ENCODE measurements at places on chromosomes 12 and 14.

DNA sequence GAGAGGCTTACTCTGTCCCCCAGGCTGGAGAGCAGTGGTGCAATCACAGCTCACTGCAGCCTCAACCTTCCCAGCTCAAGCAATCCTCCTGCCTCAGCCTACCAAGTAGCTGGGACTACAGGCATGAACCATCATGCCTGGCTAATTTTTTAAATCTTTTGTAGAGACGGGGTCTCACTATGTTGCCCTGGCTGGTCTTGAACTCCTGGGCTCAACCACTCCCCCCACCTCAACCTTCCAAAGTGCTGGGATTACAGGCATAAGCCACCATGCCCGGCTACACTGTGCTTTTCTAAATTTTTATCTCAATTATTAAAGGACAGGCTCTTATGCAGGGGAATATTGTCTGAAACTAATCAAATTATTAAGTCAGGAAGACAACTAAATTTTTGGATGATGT lies 44.6 kb downstream of the EML1 start:
- DNase-seq = no peak

DNA sequence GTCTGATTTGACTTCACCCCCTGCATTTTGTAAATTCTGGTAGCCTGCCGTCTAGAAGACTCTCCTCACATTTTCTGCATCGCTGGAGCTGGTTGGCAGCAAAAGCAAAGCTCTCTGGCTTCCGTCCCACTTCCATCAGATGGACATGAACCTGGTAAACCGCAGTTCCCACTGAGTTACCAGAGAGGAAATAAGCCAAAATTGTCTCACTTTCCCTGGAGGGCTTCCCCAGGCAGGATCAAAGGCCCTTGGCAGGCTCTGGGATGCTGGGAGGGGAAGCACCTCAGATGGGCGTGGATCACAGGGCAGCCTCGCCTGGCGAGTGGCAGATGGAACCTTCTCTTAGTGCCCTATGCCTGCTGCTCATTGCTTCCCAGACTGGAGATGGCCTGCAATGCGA lies 243.5 kb downstream of the TMEM132C start:
- no peak for DNase-seq

- DNase-seq = peak; percentile 34
These were observed 415.4 kb upstream of the CCDC196 start for GRCh38 chr14:66070542-66071319.

GRCh38 chr14:46147452-46147851 lies 504.1 kb downstream of the RPL10L start:
- DNase-seq = no peak

DNA sequence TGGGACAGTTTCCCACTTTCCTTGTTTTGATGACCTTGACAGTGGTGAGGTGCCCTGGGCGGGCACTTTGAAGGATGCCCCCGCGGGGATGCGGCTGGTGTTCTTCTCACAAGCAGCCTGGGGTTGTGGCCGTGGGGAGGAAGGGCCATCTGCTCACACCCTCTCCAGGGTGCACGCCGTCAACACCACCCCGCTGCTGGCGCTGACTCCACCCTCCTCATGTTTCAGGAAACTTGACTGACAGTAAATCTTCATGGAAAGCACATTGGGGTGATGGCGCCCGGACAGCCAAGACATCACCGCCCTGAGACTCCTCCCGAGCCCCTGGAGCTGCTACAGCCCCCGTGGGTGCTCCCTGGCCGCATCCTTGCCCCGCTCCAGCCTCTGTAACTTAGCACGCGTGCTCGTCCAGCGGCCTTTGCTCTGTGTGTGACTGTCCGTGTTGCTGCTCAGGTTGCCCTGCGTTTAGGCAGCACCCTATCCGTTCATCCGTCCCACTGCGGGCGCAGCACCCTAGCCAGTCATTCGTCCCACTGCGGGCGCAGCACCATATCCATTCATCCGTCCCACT lies 150.2 kb upstream of the C14orf180 start:
- no peak for DNase-seq

GRCh38 chr12:108173160-108173559 lies 44.1 kb downstream of the WSCD2 start:
- no peak for DNase-seq

GRCh38 chr14:81839056-81839455 lies 305.4 kb upstream of the SEL1L start:
- DNase-seq = no peak

- no peak for DNase-seq
These were observed 14.0 kb downstream of the OR11G2 start for GRCh38 chr14:20204721-20205120.

DNA sequence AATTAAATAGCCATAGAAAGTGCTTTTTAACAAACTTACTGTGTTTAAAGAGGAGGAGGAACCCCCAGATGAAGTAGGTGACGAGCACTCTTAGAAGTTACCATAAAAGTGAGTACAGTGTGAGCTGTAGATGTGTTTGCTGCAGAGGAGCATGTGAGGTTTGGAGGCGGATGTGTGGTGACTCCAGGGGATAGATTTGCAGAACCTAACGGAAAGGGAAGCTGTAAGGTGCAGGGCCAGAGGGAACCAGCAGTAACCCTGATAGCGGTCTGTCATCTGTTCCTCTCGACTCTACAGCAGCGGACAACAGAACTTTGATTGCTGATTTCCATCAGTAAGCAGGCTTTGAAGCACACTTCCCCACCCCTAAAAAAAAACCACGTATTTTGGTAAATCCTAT lies 5.2 kb downstream of the CALM1 start:
- no peak for DNase-seq

DNA sequence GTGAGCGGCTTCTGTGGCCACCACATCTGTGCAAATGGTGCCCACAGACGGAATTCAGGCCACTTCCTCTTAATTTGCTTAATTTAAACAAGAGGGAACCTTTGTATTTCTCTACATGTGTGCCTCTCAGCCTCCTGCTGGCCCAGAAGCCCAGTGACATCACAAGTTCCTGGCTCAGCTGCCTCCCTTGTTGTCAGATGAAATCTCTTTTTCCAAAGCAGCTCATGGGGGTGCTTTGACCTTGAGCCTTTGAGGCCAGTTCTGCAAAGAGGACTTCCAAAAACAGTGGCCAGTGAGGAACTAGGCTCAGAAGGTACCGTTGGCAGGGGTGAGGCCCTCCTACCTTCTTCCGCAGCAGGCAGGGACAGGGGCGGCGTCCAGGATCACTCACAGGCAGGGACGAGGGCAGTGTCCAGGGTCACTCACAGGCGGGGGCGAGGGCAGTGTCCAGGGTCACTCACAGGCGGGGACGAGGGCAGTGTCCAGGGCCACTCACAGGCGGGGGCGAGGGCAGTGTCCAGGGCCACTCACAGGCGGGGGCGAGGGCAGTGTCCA lies 35.0 kb upstream of the GALNT9 start:
- DNase-seq = no peak

GRCh38 chr12:26373606-26374495 lies 178.5 kb downstream of the SSPN start:
- no peak for DNase-seq

- no peak for DNase-seq
These were observed 1.1 kb downstream of the CKB start for GRCh38 chr14:103521438-103521950.

DNA sequence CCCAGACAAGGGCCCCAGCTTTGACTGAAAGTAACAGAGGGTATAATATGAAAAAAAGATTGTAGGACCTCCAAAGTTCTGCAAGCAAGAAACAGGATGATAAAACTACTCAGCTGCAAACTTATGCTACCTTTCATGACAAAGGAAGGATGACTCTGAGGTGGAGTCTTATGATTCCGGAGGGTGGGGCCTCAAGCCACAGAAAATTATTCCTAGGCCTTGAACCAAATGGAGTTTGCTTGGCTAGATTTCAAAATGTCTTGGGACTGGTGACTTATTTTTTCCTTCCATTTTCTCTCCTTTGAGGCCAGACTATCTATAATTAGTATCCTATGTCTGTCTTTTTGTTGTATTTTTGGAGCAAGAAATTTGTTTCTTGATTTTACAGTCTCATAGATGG lies 336.4 kb downstream of the LRIG3 start:
- DNase-seq = no peak

DNA sequence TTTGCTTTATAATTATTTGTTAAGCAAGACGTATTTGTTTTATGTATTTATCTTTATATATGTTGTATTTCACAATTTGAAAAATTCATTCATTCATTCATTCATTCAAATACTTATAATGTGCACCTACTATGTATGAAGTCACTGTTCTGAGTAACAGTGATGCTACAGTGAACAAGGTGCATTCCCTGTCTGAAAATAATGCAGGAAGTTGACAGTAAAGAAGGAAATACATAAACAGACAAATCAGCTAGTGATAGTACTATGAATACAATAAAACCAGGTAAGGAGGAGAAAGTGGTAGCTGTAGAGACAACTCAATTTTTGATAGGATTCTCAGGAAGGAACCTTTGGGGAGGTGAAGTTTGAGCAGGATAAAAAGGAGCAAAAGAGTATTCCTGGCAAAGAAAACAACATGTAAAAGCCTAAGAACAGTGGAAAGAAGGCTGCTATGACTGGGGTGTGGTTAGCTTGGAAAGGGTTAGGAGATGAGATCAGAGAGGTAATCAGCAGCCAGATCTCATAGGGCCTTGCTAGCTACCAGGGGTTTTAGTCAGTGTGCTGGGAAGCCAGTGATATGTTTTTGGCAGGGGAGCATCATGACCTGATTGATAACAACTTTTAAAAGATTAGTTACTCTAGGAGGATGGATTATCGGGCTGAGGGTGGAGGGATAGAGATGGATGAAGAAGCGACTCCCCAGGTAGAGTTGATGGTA lies 17.4 kb downstream of the BICDL1 start:
- DNase-seq = peak; percentile 56

DNA sequence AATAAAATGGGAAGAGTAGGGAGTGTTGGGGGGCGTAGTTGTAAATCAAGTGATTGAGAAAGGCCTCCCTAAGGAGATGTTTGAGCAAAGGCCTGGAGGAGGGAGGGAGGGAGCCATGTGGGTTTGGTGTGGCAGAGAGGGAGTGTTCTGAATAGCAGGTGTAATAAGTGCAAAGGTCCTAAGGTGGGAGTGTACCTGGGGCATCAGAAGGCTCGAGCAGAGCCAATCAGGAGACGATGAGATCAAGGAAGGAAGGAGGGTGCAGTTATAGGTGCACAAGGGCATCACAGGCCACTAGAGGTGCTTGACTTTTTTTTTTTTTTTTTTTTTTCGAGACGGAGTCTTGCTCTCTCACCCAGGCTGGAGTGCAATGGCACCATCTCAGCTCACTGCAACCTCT lies 77.9 kb upstream of the PLXNC1 start:
- DNase-seq = no peak

DNA sequence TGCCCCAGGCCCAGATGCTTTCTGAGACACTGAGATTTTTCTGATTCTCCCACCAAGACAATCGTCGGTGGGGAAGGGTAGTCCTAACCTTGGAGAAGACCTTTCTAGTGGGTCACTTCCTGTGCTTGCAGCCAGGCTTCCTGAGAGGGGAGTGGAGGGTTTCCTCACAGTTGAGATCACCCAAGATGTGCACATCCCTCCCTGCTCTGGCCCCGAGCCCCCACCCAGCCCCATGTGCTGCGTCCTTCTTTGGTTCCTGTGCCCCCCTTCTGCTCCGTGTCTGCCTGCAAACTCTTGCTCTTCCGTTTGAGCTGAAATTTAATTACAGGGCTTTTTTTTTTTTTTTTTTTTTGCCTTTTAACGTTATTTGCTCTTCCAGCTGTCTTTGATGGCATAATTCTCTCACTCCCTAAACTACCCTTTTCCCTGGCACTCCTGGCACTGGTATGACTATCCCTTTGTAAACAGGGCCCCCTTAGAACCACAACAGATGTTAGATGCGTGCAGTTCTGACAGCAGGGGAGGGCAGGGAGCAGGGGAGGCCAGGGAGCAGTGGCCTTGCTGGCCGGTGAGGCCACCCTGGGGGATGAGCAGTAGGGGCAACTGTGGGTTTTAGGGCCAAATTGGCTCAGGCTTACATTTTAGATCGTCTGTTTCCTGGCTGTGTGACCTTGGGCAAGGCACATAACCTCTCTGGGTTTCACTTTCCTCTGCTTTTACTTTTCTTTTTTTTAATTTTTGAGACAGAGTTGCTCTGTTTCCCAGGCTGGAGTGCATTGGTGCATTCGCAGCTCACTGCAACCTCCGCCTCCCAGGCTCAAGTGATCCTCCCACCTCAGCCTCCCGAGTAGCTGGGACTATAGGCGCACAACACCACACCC lies 144.5 kb downstream of the PHETA1 start:
- no peak for DNase-seq

DNA sequence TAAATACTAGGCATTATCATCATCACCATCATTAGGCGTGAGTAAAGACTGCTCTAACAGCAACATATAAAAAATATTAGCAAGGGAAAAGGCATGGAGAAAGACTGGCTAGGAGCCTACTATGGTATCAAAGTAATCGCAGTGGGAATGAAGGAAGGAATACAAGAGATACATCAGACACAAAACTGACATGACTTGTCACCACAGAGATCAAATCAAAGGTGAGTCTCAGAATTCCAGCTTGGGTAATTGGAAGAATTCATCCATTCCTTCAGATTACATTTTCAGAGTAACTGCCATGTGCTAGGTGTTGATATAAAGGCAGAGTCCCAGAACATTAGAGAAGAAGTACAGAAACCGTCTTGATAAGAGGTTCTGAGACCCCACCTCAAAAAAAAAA lies 10.2 kb downstream of the ZBTB25 start:
- DNase-seq = no peak

- no peak for DNase-seq
These were observed 805 bp downstream of the MYH7 start for GRCh38 chr14:23434488-23435222.

DNA sequence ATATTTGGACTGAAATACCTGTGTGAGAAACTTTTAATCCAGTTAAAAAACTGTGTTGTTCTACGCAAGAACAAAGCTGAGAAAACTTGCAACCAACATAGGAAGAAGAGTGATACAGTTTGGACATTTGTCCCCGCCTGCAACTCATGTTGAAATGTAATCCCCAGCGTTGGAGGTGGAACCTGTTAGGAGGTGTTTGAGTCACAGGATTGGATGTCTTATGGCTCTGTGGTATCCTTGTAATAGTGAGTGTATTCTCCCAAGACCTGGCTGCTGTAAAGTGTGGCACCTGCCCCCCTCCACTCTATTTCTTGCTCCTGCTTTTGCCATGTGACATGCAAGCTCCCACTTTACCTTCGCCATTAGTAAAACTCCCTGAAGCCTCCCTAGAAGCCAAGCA lies 28.6 kb upstream of the ADAM20 start:
- DNase-seq = no peak

GRCh38 chr14:32991691-32992090 lies 53.0 kb downstream of the NPAS3 start:
- no peak for DNase-seq

- no peak for DNase-seq
These were observed 917.0 kb downstream of the LRFN5 start for GRCh38 chr14:42523666-42524065.

DNA sequence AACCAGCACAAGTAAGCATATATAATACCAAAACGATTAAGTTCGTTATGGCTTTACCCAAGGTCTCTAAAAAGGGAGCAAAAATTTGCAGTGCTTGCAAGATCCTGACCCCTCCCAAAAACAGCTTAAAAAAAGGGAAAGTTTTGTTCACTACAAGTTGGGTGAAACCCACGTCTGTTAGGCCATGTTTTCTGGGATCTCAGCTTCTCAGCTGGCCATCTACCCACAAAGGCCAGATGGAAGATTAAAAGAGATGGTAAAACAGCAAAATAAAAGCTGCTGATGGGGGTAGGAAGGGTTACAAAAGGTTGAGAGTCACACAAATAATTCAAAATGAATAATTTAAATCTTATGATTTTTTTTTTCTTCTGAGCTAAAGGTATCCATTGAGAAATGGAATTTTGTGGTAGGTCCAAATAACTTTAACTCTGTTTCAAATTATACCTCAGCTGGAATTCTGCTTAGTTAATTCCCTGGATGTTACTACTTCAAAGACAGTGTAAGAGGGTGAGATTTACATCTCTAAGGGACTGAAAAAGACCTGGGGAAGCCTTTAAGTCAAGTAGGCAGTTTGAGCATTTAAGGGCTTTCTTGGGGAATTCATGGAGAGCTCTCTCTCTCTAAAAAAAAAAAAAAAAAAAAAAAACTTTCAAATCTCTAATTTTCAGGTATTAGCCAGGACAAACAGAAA lies 185.6 kb upstream of the NAV3 start:
- DNase-seq = no peak

Data from NCI-H226 (cell line).